Articular chondrocyte of knee joint (primary cell): ENCODE measurements at places on chromosomes 3 and 15. TPM values are rescaled to one million over a fixed set of nuclear protein-coding genes. Genes with fewer than 3 reads are reported as not detected.

Gene ARRDC4
- 7.7 and 15.1 TPM in 2 replicates for total RNA-seq

Gene ZNF660
- total RNA-seq = 3.2 and 6.1 TPM in 2 replicates

Gene GPR27
- total RNA-seq = 0.65 and 0.86 TPM in 2 replicates

Gene DOCK3
- total RNA-seq = 0.26 and 0.32 TPM in 2 replicates

Gene C3orf22
- total RNA-seq = not detected in 2 replicates
